ENCODE measurements at places on chromosomes 7 and 10.
A peak's percentile ranks its signal among the peaks of the same experiment; 100 is the strongest.

DNA sequence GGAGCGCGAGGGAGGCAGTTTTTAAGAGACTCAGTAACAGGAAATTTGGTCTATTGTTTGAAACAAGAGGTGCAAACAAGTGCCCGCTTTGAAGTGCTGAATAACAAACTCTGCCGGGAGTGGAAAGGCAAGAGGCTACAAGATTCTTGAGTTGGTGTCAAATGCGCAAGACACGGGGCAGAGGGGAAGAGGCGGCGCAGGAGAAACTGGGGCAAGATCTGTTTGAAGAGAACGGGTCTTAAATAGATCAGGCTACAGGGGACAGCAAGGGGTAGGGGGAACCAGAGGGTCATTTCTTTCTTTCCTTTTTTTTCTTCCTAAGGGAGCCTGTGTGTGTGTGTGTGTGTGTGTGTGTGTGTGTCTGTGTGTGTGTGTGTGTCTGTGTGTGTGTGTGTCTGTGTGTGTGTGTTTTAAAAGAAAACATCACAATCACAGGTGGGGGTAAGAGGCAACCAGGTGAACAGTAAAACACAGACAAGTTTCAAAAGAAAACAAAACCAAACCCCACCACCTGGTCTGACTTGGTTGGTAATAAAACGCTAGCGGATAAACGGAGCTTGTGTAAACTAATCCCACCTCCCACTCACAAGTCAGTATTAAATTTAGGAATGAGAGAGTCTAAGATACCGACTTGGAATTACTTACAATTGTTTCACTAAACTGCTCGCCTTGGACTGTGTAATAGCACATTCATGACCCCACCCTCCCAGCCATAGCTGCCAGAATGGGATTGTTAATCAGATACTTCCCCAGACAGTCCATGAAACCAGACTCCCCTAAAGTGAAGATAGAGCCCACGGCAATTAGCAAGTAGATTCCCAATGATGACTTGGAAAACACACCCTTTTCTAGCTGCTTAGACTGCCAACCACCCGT is 13.1 kb upstream of the CUX1 start:
- no peak overlapping the region for H3K27ac ChIP-seq
- no peaks in the 10 kb centered on the region for H3K36me3 ChIP-seq
- H3K4me1 ChIP-seq = peaks cover 4% of the 10 kb centered on the region
- H3K27me3 ChIP-seq = peaks cover 7% of the 10 kb centered on the region

DNA sequence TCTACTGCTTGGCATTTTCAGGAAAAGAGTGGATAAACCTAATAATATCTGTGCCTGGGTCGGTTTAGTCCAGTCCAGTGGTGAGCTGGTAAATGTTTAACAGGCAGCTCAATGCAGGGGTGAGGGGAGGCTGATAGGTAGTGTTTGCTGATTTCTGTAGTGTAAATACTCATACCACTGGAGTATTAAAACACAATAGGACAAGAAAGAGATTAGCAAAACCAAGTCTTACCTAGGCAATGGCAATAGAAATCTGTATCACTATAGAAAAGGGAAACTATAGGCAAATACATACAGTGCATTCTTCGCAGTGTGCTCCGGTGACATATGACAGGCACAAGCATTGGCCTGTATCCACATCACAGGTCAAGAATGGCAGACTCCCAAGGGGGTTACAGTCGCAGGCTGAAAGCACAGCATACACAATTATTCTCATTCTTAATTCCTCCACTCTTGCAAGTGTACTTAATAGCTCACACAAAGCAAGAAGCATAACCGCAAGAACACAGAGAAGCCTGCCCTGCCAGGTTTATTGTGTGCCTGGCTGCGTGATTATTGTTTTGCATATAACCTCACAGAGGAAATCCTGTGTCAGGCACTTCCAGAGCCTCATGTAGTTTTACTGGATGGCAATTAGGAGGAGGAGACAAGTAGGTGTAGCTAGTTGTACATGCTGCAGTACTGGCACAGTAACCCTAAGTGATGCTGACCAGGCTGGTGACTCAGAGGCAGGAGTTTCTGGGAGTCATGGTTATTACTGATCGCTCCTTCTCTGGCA is 35.0 kb downstream of the LAMB4 start:
- H3K27ac ChIP-seq = no peak overlapping the region
- H3K36me3 ChIP-seq = no peaks in the 10 kb centered on the region
- H3K27me3 ChIP-seq = no peaks in the 10 kb centered on the region
- no peak for DNase-seq

- no peak overlapping the region for H3K4me3 ChIP-seq
- H3K27me3 ChIP-seq = no peaks in the 10 kb centered on the region
- H3K36me3 ChIP-seq = no peaks in the 10 kb centered on the region
Measured at GRCh38 chr7:174716-175115, 17.7 kb upstream of the FAM20C start.

DNA sequence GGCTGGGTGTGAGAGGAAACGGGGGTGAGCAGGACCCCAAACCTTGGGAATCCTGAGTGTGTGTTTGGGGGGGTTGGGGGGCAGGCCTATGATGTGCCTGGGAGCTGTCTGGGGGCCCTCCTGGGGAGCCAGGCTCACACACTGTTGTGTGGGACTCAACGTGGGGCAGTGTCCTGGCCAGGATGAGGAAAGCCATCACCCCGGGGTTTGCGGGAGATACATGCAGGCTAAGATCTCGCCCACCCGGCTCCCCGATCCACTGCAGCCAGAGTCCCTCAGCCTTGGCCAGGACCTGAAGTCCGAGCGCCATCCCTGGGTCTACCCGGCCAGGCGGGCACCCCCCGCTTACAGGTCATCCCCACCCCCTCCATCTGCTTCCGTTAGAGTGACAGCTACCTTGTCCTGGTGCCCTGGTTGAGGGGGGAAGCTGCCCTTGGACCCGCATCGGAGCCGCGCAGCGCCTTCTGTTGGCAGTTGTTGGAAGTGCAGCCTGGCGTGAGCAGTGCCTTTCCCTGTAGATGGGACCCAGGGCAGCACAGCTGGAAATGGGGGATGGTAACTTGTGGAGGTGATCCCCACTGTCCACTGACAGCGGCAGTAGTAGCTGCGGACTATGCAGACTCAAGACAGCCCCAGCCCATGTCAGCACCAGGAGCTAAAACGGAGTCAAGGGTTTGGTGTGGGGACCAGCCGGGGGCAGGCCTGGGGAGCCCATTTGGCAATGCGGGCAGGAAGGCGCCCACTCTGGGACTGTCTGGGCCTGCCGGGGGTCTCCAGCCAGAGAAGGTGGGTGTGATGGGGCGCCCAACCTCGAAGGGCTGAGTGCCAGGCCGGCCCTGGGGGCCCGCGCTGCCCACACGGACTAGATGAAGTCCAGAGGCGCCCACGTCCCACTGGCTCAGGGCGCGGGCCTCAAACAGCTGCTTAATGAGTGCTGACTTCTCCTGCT is 885.6 kb upstream of the ZNF722 start:
- no peak overlapping the region for H3K27ac ChIP-seq
- H3K4me3 ChIP-seq = no peak overlapping the region
- DNase-seq = no peak
- no peaks in the 10 kb centered on the region for H3K36me3 ChIP-seq
- H3K27me3 ChIP-seq = no peaks in the 10 kb centered on the region

GRCh38 chr7:6554848-6555247 is 3.6 kb upstream of the GRID2IP start:
- no peak for DNase-seq
- no peak overlapping the region for H3K27ac ChIP-seq
- no peaks in the 10 kb centered on the region for H3K36me3 ChIP-seq
- no peak overlapping the region for H3K4me3 ChIP-seq

- no peak overlapping the region for H3K4me3 ChIP-seq
- H3K27me3 ChIP-seq = no peaks in the 10 kb centered on the region
- H3K4me1 ChIP-seq = no peaks in the 10 kb centered on the region
- no peak for DNase-seq
Measured at GRCh38 chr10:60382946-60383681, 6.6 kb downstream of the ANK3 start.

GRCh38 chr10:127015373-127015772 is 110.1 kb downstream of the DOCK1 start:
- H3K27ac ChIP-seq = no peak overlapping the region
- H3K36me3 ChIP-seq = 0 out of 2 replicates have a peak, but pooled peaks cover 4% of the 10 kb centered on the region
- no peak overlapping the region for H3K4me3 ChIP-seq
- no peak for DNase-seq
- no peaks in the 10 kb centered on the region for H3K4me1 ChIP-seq
- H3K27me3 ChIP-seq = no peaks in the 10 kb centered on the region

- no peaks in the 10 kb centered on the region for H3K36me3 ChIP-seq
- no peaks in the 10 kb centered on the region for H3K4me1 ChIP-seq
- DNase-seq = peak; percentile 57
- H3K27me3 ChIP-seq = no peaks in the 10 kb centered on the region
Measured at GRCh38 chr7:147547252-147547897, 1043.2 kb upstream of the C7orf33 start.

DNA sequence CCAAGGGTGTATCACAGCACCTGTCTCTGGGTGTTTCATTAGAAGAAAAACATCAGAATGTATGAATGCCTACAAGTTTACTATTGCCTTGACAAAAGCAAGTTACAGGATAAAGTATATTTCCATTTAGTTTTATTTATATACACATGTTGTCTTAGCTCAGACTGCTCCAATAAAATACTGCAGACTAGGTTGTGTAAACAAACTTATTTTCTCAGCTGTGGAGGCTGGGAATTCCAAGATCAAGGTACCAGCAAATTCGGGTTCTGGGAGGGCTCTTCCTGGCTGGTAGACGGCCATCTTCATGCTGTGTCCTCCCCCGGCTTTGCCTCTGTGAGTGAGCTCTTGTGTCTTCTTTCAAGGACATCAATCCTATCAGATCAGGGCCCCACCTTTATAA is 77.1 kb upstream of the UNC5B start:
- no peak overlapping the region for H3K27ac ChIP-seq
- H3K4me1 ChIP-seq = peaks cover 2% of the 10 kb centered on the region
- no peak for DNase-seq
- no peaks in the 10 kb centered on the region for H3K36me3 ChIP-seq
- H3K4me3 ChIP-seq = no peak overlapping the region

- H3K4me3 ChIP-seq = no peak overlapping the region
- no peaks in the 10 kb centered on the region for H3K27me3 ChIP-seq
- H3K4me1 ChIP-seq = no peaks in the 10 kb centered on the region
- H3K27ac ChIP-seq = no peak overlapping the region
- no peaks in the 10 kb centered on the region for H3K36me3 ChIP-seq
Measured at GRCh38 chr7:86123476-86123875, 520.2 kb upstream of the GRM3 start.

GRCh38 chr7:19284596-19285300 is 139.5 kb upstream of the FERD3L start:
- no peak overlapping the region for H3K4me3 ChIP-seq
- H3K4me1 ChIP-seq = no peaks in the 10 kb centered on the region

DNA sequence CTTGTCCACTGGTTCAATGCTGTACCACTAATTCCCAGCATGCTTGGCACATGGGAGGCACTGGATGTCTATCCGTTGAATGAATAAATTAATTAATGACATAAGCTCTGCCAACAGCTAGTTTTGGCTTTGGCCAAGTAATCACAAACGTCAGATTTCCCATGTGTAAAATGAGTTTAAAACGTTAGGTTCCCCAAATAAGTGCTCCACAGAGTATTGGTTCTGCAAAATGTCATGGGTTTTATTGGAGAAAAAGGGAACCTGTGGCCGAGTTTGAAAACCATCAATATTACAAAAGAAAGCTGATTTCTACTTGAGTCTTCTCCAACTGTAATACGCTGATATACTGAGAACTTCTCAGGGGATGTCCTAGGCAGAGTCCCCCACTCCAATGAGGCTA is 23.2 kb downstream of the ELMO1 start:
- H3K27ac ChIP-seq = no peak overlapping the region
- no peak for DNase-seq
- no peak overlapping the region for H3K4me3 ChIP-seq
- no peaks in the 10 kb centered on the region for H3K36me3 ChIP-seq

- no peak overlapping the region for H3K27ac ChIP-seq
- H3K36me3 ChIP-seq = no peaks in the 10 kb centered on the region
- no peak for DNase-seq
- H3K4me3 ChIP-seq = no peak overlapping the region
- H3K4me1 ChIP-seq = no peaks in the 10 kb centered on the region
Measured at GRCh38 chr10:103776878-103777591, 78.3 kb downstream of the SH3PXD2A start.

DNA sequence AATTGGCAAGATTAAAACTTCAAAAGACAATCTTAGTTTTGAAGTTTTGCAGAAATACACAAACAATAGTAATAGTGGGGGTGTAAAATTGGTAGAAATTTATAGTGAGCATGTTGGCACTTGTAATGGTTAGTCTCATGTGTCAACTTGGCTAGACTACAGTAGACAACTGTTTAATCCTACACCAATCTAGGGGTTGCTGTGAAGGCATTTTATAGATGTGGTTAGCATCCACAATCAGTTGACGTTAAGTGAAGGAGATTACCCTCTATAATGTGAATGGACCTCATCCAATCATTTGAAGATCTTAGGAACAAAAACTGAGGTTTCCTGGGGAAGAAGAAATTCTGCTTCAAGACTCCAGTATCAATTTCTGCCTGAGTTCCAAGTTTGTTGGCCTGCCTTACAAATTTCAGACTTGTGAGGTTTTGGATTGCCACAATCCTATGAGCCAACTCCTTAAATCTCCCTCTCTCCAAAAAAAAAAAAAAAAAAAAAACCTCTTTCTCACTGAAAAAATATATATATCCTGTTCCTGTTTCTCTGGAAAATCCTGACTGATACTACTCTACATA is 531.6 kb upstream of the IGFBP3 start:
- no peaks in the 10 kb centered on the region for H3K36me3 ChIP-seq
- no peak overlapping the region for H3K4me3 ChIP-seq
- H3K27ac ChIP-seq = no peak overlapping the region
- H3K4me1 ChIP-seq = no peaks in the 10 kb centered on the region
- no peak for DNase-seq

DNA sequence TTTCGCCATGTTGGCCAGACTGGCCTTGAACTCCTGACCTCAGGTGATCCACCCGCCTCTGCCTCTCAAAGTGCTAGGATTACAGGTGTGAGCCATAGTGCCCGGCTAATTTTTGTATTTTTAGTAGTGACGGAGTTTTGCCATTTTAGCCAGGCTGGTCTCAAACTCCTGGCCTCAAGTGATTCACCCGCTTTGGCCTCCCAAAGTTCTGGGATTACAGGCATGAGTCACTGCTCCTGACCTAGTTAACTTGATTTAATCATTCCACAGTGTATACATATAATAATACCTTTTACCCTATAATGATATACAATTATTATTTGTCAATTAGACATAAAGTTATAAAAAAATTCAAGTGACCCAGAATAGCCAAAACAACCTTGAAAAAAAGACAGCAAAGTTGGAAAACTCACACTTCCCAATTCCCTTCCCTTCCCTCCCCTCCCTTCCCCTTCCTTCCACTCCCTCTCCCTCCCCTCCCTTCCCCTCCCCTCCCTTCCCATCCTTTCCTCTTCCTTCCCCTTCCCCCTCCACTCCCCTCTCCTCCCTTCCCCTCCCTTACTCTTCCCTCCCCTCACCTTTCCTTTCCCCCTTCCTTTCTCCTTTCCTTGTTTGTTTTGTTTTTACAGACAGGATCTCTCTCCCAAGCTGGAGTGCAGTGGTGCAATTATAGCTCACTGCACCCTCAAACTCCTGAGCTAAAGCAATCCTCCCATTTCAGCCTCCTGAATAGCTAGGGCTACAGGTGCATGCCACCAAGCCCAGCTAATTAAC is 14.8 kb upstream of the ZMIZ2 start:
- no peak overlapping the region for H3K4me3 ChIP-seq
- no peaks in the 10 kb centered on the region for H3K4me1 ChIP-seq
- no peaks in the 10 kb centered on the region for H3K27me3 ChIP-seq
- no peak for DNase-seq

All from H1 (cell line).